Hypothalamus (tissue), 51 donors: ENCODE measurements at places on chromosomes 3 and 15.

DNA sequence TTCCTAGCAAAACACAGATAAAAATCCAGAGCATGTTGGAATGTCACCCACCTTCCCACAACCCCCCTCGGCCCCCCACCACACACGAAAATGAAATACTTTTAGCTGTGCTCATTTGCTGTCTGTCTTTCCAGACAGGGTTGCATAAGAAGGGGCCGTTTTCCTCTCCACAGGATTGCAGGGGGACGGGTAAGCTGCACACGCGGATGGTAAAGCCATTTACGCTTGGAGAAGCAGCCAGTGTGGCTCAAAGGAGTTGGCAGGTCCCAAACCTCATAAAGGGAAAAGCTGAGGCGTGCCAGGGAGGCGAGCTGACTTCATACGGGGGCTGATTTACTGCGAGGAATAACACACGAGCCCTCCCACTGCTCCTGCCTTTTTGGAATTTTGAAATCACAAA, 47.4 kb upstream of the ITGA11 start:
- no peak for DNase-seq

- no peak for DNase-seq
Observed at GRCh38 chr3:39398700-39399099, 7.8 kb upstream of the RPSA start.

GRCh38 chr3:164479978-164480377, 598.3 kb downstream of the SI start:
- no peak for DNase-seq

DNA sequence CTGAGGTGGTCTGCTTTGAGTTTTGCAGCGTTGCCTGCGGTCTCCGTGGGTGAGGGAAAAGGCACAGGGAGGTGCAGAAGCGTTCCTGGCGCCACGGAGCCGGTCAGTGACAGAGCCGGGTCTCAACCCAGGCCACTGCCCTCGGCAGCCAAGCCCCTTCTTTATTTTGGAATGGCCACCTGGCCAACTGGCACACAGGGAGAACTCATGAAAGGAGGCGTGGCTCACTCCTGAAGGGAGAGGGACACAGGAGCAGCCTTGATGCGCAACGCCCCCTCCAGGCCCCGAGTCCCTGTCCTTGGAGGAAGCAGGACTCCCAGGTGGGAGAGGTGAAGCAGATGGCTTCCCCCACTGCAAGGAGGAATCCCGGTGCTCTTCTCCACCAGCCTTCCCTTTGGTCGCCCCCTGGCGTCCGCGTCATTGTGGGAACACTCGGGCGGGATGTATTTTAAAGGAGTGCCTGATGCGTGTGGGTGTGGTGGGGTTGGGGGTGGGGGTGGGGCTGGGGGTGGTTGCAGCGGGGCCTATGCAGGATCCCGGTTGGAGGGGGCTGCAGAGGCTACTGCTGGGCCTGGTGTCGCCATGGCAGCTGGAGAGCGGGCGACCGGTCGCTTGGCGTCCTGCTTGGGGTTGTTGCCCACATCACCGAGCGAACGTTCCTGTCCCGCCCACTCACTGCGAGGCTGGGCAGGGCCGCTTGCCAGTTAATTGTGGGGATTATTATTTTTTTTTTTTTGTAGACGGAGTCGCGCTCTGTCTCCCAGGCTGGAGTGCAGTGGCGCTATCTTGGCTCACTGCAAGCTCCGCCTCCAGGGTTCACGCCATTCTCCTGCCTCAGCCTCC, 32.6 kb downstream of the APBA2 start:
- no peak for DNase-seq

- DNase-seq: no peak
Observed at GRCh38 chr3:76369170-76369569, 583.8 kb upstream of the ZNF717 start.

DNA sequence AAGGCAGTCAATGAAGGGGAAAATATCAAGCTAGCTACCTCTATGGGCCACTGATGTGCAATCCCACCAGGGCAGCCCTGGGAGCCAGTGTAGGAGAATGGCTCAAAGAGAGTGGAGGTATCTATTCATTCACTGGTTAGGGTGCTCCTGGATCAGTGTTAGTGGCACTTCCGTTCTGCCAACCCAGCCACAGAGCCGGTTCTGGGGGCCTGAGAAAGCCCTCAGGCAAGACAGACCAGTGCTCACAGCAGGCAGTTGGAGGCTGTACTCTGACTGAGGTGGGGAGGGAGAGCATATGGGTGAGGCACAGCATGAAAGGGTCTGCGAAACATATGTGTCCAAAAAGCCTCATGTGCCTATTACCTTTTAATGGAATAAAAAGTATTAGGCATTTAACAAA, 109.3 kb downstream of the KCNMB2 start:
- DNase-seq: no peak

DNA sequence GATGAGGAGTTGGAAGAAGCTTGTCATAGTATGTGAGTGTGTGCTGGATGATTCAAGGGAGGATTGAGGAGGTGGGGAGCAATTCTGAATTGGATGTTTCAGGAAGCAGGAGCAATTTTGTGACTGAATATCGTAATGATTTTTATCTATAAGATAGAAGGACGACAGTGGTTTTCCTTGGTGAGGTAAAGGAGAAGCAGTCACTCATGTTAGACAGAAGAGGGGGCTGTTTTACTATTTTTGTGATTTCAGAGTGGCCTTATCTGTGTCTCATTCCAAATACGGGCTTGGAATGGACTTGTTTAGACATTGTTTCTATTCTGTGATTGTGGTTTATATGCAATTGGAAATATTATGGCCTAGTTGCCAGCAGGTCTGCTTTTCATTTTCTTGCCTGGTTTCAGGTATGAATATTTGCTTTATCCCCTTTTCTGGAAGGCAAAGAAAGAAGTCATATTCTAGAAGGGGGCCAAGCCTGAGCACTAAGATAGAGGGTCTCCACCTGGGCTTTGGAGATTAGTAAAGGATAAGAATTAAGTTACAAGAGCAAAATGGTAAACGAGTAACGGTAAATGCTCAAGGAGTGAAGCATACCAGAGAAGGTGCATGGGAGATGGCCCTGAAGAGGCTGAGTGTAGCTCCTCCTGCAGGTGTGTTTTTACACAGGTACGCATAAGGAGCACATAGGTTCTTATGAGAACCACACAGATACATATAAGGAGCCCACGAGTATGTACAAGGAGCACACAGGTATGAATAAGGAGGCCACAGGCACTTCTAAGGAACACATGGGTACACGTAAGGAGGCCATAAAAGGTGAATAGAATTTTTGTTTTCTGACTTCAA, 124.6 kb upstream of the KCNAB1 start:
- DNase-seq: no peak

DNA sequence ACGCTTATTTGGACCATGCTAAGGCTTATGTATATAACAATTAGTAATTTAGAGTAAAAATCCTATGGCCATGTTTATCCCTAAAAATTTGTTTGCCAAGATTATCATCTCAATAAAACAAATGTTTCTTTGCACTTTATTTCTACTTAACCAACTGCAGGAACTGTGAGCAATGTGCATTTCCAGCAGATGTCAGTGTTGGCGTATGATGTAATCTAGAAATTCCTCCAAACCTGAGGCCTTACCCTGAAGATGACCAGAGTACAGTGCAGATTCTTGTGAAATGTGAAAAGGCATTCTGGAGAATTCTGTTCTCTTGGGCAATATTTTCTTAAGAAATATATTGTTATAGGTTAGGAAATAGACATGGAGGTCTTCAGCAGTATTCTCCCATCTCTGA, 205.9 kb downstream of the MBNL1 start:
- DNase-seq: no peak

GRCh38 chr15:85587707-85588411, 206.9 kb downstream of the KLHL25 start:
- DNase-seq: no peak

DNA sequence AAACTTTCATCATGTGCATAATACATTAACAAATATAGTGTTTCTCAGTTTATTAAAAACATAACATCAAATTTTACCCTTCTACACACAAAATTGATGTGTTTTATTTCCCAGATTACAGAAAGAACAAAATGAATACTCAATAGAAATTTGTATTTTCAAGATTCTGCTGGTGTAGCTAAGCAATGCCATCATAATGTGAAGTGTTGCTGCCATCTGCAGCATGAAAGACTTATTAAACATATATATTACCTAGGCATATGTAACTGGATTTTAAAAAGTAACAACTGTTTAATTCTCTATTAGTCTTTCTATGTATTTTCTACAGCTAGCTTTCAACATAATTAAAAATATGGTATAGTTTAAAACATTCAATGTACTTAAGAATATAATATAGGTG, 27.5 kb downstream of the PLSCR5 start:
- no peak for DNase-seq
